ENCODE measurements at places on chromosomes 13 and 19.

DNA sequence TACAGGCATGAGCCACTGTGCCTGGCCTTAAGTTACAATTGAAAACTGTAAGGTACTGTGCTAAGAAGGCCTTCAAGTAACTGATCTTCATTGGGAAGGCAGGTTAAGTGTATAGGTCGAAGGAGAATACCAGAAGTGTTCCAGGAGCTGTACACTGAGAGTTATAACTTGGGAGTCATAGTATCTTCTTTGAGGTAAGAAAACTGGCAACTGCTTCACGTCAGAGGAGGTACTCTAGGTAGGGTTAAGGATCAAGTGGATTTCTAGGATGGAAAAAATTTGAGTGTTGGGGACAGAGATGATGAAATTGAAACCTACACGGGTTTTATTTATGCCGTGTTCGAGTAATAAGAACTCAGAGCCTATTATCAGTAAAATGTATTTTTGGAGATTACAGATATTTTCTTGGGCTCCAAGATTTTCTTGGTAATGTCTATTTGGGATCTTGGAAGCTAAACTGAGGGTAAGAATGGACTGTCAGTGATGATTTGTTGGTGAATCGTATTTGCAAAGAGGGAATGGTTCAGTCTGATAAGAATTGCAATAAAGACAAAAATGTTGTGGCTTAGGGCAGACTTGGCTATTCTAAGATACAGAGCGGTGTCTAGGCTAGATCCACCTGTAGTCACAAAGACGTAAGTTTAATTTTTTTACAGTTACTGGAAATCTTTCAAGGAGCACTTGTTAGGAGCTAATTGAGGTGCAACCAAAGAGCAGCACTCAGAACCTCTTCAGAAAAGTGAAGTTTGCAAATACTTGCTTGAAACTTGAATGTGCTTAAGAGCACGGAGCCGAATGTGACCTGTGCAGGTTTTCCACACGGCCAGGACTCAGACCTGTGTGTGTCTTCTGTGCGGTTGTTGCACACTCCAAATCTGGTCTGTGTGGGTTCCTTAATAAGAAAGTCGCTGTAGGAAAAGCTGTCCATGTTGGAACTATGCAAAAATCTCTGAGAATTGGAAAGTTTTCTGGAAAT is 102.5 kb downstream of the URI1 start:
- DNase-seq, result no peak

- no peak for DNase-seq
Observed at GRCh38 chr13:96734499-96734898, 259.8 kb downstream of the OXGR1 start.

- DNase-seq, result peak; percentile 29
Observed at GRCh38 chr19:932648-933552, 7.1 kb downstream of the ARID3A start.

GRCh38 chr13:20993661-20994440 is 67.5 kb downstream of the LATS2 start:
- no peak for DNase-seq

- DNase-seq, result no peak
Observed at GRCh38 chr13:42735010-42735409, 46.4 kb upstream of the FAM216B start.

GRCh38 chr13:20160306-20161274 is at the start of gene GJA3:
GJA3 (minus strand) TSS chr13:20161052; CDS start chr13:20143288, 17,764 bp downstream.
- DNase-seq, result peak; percentile 46

DNA sequence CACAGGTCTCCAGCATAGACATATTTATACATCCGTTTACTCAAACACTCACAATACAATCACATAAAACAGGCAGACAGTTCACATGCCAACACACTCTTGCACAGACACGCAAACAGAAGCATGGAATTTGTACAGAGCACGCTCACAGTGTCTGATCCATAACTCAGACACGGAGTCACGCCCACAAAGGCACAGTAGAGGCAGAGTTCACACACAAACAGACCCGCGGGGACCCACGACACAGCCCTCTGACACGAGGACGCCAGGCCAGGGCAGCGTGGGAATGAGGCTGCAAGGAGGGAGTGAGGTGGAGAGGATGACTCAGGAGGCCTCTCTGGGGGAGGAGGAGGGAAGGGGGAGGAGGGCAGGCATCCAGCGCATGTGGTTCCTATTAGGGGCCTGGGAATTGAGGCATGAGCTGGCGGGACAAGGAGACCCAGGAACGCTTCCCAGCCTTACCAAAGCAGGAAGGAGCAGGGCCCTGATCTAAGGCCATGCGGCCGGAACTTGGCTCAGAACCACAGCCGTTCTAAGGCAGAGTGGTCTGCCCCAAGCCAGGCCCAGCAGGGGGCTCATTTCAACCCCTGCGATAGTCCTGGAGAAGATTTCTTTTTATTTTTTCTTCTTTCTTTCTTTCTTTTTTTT is 9.1 kb upstream of the OLFM2 start:
- DNase-seq, result no peak

GRCh38 chr13:102028206-102028605 is 373.6 kb downstream of the FGF14 start:
- no peak for DNase-seq

DNA sequence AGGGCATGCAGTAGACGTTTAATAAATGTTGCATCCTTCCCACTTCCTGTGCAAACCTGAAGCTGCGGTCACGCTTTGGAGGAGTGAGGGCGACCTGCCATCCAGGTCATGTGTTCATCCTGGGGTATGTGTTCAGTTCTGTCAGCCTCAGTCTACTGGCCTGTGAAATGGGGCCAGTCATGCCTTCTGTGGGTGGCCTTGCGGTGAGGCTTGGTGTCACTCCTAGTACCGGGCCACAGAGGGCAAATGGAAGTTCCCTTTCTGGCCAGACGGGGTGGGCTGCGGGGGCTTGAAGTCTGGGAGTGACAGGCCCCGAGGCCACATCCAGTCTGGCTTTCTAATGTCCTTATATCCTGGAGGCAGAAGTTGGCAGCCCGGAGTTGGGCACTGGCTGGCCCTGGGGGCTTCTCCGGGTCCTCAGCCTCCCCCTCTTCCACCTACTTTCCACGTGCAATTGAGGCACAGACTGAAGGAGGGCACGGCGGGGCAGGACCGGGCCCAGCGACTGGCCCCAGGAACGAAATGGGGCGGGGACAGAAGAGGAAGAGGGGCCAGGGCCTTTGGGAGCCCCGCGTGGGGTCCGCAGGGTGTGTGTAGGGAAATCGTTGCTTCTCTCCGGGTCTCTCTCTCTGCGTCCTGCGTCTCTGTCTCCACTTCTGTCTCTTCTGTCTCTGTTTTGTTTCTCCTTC is 11.1 kb downstream of the PDE4A start:
- DNase-seq, result no peak

DNA sequence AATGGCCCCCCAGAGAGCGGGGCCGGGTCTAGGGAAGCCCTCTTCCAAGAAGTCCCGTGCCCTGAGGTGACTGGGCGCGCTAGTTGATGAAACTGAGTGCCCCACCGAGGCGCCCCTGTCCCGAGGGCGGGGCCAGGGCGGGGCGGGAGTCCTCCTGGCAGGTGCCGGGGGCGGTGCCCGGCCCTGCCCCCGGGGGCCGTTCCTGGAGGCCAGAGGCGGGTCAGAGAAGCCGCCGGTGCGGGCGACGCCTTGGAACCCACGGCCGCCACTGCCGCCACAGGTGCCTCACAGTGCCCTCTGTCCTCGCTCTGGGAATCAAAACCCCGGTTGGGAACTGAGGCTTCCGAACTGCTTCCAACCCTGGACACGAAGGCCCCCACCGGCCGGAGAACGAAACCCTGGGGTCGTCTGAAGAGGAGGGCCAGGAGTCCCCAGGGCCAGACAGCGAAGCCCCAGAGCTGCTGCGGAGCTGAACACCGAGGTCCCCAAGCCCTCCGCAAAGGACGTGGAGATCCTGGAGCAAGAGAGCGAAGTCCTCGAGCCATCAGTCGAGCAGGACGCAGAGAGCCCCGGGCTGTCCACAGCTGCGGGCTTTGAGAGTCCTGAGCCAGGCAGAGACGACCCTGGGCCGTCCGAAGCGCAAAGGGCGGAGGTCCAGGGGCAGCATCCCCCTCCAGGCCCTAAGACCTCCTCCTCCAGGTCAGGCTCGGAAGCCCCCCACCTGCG is at the start of gene MISP3:
Gene MISP3, plus strand, starts transcription at position 252 of the 726 bp plus-strand sequence. CDS start 524 bp downstream, outside the sequence.
- no peak for DNase-seq

DNA sequence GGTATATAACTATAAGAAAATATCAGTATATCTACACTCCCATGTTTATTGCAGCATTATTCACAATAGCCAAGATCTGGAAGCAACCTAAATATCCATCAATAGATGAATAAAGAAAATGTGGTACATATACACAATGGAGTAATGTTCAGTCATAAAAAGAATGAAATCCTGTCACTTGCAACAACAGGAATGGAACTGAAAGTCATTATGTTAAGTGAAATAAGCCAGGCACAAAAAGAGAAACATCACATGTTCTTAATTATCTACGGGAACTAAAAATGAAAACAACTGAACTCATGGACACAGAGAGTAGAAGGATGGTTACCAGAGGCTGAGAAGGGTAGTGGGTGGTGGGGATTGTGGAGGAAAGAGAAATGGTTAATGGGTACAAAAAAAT is 665.2 kb downstream of the TBC1D4 start:
- DNase-seq, result no peak

DNA sequence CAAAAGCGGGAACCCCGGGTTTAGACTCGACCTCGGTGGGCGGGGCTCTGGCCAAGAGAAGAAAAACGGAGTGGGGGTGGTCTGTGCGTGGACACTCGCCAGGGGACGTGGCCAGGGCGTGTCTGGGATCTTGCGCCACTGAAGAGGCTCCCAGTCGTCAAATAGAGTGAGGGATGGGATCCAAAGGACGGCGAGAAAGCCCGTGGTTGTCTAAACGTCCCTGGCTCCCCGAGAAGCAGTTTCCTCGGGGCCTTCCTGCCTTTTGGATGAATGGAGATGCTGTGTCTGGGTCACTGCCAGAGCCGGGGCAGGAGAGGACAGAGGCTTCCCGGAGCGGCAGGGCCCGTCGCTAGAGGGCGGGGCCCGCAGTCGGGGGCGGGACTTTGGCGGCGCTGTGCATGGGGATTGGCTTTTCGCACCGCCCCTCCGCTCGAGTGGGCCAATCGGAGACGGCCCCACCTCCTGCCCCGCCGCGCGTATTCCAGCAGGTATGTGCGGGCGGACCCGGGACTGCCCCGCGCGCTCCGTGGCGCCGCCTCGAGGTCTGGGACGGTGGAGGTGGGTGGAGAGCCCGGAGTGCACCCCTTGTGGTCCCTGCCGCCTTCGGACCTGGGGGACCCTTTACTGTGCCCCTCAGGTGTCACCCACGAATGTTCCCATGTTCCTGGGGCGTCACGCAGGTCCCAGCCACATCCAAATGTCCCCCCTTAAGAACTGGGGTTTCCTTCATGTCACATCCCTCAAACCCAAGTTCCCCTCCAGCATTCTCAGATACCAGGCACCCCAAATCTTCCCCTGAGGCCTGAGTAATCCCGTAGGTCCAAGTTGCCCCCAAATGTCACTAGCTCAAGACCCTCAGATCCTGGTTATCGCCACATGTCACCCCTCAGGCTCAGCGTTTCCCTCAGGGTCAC is 38.3 kb downstream of the ZSWIM4 start:
- DNase-seq, result peak; percentile 89

GRCh38 chr19:616062-616700 is 17.2 kb downstream of the POLRMT start:
- no peak for DNase-seq

GRCh38 chr19:49441210-49441959 is at the start of gene SLC17A7:
SLC17A7 (minus strand) TSS chr19:49441527; CDS start chr19:49441379, 148 bp downstream.
- no peak for DNase-seq

DNA sequence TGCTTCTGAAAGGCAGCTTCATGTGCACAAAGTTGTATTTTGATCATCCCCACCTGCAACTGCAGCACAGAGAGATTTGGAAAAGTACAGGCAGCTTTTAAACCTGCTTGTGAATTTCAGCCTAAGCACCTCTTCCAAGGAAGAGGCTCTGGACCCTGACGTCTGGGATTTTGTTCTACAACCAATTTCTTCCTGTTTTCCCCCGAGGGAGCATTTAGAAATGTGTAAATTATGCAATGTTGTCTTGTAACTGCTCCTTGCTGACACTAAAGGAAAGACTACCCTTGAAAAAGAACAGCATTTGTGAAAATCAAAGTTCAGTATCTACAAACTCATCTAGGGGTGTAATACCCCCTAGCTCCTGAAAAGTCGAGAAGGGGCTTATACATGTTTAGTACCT is 15.4 kb downstream of the MED26 start:
- no peak for DNase-seq

GRCh38 chr13:31072041-31072440 is 89.7 kb downstream of the HSPH1 start:
- DNase-seq, result no peak

DNA sequence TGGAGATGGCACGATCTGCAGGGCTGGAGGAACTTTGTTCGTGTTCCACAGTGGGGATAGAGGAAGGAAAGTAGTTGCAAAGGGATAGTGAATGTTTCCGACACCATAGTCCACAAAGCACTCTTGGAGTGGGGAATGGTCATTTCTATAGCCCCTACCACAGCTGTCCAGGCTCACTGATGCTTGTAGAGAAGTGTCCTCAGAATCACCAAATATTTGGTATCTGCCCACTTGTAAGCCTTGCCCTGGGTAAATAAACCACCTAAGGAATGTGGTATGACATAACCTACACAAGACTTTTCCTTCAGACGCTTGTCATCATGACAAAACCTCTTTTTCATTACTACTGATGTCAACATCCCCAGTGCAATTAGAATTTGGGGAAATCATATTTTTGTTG is 686.5 kb upstream of the ARGLU1 start:
- no peak for DNase-seq

DNA sequence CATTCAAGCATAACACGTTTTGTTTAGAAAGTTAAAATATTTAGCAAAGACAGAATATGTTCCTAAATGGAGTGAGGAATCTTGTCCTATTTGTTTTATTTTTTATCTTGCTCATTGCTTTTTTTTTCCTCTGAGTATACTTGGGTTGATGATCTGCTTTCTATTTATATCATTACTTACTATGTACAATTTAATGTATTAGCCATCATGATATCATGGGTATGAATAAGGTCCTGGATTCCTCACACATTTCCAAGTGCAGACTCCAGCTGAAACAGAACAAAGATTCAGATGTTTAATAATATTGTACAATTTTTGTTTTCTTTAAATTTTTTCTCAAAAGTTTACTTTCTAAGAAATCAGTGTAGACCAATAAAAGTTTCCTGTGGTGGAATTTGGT is 388.2 kb downstream of the GPC6 start:
- no peak for DNase-seq

GRCh38 chr19:1882786-1883692 is 2.3 kb downstream of the ABHD17A start:
- DNase-seq, result no peak

- DNase-seq, result no peak
Observed at GRCh38 chr13:88246239-88246638, 575.1 kb downstream of the SLITRK5 start.

- DNase-seq, result no peak
Observed at GRCh38 chr19:6712692-6713670, 7.5 kb downstream of the C3 start.

- DNase-seq, result peak; percentile 98
Observed at GRCh38 chr19:58554494-58555368, at the start of gene CHMP2A. CHMP2A (minus strand) TSS chr19:58555105; CDS start chr19:58554212, 893 bp downstream.

DNA sequence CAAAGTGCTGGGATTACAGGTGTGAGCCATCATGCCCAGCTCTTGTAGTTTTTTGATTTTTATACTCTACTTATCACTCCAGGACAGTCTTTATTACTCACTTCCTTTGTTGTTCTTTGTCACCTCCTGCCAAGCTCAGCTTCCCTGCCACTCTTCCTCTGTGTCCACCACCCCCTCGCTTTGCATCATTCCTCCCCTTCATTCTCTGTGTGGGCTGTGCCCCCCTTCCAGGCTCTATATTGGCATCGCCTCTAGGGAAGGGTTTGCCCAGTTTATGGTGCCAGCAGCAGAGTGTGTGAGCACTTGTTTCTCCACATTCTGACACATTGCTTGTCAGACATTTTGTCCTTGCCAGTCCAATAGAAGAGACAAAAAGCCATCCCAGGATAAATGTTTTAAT is 15.1 kb downstream of the ZNF302 start:
- DNase-seq, result no peak
